ENCODE measurements at places on chromosomes 2 and 18.

DNA sequence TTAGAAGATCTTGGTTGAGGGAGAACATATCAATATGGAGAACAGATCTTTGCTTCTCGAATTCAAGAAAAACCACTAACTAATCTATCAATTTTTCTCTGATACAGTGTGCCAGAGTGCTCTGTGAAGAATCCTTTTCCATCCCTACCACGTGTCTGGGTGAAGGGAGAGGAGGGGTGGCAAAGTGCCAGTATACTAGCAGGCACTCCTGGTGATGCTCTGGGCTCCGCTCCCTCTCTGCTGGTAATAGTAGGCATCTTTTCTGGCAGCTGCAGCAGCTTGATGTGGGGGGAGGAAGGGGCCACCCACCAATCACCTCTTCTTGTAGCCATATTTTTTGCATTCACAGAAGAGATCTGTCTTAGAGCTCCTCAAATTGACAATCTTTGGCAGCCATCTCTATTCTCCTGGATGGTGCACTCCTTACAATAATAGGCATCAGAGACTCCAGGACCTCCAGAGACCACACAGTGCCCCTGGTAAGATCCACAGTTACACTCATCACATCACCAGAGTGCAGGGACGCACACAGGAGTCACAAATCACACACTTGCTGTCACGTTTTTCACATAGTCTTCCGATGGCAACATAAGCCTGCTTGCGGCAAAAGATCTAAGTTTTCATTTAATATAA lies 15.7 kb downstream of the STK39 start:
- DNase-seq: no peak

- no peak for DNase-seq
These were observed 58.4 kb downstream of the PARD6G start for GRCh38 chr18:80188643-80189530.

DNA sequence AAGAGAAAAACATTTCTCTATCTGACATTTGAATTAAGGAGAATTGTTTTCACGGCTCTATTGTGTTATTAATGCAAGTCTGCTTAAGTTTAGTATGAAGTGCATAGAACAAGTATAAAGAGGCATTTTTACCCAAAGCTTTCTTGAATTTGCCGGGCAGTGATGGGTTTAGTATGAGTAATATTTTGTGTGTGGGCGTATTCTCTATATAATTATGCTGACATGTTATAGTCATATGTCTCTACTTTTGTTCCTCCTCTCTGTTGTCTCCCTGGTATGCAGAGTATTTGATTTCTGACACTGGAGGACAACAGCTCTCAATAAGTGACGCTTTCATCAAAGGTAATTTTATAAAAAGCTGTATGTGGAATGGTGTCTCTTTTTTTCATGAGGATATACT lies 45.9 kb downstream of the PIKFYVE start:
- no peak for DNase-seq

DNA sequence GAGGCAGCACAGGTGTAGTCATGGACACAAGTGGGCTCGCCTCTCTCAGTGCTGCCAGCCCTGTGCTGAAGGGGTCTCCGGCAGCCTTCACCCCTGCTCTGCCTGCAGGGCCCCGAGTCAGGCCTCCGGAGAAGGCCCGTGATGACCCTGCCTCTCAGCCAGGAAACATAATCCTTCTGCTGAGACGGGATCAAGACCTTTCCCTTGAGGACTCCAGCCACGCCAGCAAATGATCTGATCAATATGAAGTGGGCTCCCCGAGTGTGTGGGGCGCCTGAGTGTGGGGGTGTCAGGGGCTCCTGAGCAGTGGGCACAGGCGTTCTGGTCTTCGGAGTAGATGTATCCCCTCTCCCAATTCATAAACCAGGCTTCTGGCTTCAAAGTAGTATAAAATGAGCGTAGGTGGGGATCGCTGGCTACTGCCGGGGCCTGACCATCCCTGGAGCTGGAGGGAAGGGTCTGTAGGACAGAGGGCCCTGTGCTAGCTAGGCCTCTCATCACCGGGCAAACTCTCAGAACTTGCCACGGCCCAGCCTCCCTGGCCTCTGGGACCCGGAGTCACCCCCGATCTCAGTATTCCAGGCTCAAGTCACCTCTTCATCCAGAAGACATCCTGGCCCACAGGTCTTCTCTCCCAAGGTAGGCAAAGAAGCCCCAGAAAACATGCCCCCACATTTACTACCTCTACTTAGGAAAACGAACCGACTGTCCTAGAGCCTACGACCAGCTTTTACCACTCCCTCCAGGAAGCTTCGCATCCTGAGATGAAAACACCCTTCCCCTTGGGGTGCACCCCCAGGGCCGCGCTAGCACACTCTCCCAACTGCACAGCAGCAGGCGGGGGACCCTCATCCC lies 33.6 kb downstream of the CRACDL start:
- no peak for DNase-seq

DNA sequence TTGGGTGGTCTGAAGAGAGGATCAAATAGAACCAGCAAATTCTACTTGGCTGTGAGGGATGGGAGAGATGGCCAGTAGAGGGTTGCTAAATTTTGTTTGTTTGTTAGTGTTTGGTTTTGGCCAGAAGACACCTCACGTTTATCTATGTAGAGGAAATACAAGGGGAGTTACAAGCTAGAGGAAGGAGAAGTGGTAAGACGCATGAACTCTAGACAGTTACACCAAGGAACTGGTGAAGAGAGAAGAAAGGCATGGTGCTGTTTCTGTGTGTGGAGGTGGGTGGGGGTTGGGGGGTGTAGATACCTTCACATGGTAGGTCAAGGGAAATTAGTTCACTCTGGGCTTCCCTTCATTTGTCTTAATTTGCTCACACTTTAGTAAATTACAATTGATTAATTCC lies 25.6 kb downstream of the RASGRP3 start:
- DNase-seq: peak; percentile 16

DNA sequence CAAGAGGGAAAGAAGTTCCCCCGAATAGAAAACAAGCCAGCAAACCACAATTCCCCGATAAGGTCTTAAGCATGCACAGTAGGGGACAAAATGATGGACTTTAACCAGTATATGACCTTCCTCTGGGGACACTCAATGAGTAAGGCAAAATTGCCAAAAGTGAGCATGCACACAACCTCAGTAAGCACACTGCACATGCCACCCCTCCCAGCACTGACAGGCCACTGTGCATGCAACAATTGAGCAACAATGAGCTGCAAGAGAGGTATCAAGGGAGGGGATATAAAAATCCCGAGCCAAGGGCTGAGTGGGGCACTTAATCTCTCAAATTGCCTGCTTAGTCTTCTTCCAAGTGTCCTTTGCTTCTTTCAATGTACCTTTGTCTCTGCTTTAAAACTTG lies 935.8 kb upstream of the SLC39A10 start:
- no peak for DNase-seq

GRCh38 chr2:30759481-30759880 lies 47.8 kb downstream of the CAPN13 start:
- DNase-seq: no peak

- no peak for DNase-seq
These were observed 77.1 kb downstream of the TSHZ1 start for GRCh38 chr18:75287700-75288099.

DNA sequence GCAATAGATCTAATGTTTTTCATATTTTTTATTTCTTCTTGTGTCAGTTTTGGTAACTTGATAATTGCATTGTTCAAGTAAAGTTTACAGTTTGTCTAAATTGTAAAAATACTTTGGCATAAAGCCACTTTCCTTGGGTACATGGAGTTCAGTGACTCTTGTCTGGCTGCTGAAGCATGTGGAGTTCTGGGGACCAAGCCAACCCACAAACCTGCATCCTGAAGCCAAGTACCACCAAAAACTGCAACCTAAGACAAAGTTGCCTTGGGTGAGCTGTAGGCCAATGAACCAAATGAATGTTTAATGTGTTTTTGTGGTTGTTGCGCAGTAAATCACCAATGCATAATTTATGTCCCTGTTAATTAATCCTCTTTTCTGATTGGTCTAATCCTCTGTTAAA lies 872.6 kb downstream of the BCL11A start:
- DNase-seq: no peak

GRCh38 chr2:168697668-168698121 lies 104.7 kb upstream of the NOSTRIN start:
- no peak for DNase-seq

- no peak for DNase-seq
These were observed 631 bp downstream of the MORN2 start for GRCh38 chr2:38876407-38876806.

DNA sequence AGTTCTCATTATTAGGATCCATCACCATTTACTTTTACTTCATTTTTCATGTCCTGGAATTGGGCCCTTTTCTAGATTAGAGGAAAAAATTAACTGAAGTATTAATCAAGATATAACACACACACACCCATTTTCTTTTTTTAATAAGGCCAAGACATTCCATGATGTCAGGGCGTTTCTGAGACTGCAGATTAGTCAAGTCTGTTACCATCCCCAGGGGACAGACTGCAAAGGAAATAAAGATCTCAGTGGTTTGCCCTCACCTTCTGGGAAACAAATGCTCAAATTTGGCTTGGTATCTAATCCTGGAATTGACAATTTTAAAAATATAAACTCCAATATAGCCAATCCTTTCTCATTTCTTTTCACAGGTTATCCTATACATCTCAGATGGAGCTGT lies 27.4 kb downstream of the RMP24 start:
- no peak for DNase-seq

DNA sequence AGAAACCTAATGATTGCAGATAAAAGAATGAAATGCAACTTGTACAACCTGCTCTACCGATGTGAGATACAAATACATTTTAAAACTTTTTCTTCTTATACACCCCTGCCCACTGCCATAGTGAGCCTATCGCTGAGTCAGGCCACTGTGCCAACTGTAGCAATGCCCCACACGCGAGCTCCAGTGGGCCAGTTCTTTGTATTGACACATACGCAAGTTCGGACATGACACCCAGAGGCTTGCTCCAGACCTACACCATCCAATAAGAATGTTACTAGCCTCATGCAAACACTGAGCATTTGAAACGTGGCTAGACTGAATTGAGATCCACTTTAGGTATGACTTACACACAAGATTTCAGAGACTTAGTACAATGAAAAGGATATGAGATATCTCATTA lies 340.1 kb downstream of the ARHGAP15 start:
- DNase-seq: no peak

DNA sequence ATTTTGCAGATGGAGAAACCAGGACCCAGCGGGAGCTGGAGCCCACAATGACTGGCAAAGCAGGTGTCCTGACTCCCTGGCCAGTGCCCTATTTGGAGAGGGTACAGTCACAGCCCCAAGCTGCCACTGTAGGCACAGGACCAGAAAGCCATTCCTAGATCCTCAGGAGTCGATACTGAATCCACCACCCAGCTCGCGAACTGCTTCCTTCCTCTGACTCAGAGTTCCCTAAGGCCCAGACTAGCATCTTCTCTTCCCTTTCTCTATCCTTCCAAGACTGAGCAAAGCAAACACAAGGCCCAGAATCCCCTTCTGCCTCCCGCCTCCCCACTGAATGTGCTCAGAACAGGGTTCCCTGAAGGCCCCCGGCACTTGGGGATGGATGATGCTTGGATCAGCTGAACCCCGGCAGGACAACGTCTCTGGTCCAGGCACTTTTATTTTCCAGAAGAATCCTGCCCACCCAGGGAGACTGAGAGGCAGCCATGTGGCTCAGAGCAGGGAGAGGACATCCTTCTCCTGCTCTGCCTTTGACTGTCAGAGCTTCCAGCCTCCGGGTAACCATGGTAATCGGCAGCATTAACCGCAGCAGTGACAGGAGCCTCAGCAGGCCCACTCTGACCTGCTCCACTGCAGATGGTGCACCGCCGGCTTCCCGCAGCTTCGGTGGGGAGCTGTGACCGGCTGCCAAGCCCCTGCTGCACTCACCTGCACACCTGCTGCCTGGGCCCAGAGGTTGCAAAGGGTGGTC lies 34.8 kb upstream of the KLHL29 start:
- no peak for DNase-seq

GRCh38 chr2:9103663-9104277 lies 100.3 kb upstream of the MBOAT2 start:
- no peak for DNase-seq

Data from GDM1 (cell line).